ENCODE measurements at places on chromosomes 12 and 14.

- DNase-seq, result no peak
Observed at GRCh38 chr14:55332654-55333570, 61.7 kb downstream of the FBXO34 start.

GRCh38 chr14:92492258-92492657, 21.3 kb upstream of the RIN3 start:
- no peak for DNase-seq

- no peak for DNase-seq
Observed at GRCh38 chr12:50533203-50533584, 28.4 kb downstream of the DIP2B start.

GRCh38 chr12:43337571-43338444, 214.2 kb downstream of the ADAMTS20 start:
- DNase-seq, result no peak

DNA sequence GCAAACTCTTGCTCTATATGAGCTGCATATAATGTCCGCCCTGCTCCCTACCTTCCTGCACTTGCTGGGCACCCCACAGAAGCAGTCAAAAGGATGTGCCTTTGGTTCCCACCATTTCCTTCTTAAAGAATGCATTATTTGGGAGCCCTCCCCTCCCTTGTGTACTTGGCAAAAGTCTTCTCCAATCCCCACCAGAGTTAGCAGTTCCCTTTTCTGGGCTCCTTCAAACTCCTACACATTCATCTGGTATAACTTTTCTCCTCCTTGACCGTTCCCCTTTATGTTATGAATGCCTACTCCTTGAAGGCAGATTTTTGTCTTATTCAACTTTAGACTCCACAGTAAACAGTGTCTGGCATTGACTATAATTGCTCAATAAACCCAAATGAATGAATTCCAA, 27.8 kb downstream of the AREL1 start:
- no peak for DNase-seq

DNA sequence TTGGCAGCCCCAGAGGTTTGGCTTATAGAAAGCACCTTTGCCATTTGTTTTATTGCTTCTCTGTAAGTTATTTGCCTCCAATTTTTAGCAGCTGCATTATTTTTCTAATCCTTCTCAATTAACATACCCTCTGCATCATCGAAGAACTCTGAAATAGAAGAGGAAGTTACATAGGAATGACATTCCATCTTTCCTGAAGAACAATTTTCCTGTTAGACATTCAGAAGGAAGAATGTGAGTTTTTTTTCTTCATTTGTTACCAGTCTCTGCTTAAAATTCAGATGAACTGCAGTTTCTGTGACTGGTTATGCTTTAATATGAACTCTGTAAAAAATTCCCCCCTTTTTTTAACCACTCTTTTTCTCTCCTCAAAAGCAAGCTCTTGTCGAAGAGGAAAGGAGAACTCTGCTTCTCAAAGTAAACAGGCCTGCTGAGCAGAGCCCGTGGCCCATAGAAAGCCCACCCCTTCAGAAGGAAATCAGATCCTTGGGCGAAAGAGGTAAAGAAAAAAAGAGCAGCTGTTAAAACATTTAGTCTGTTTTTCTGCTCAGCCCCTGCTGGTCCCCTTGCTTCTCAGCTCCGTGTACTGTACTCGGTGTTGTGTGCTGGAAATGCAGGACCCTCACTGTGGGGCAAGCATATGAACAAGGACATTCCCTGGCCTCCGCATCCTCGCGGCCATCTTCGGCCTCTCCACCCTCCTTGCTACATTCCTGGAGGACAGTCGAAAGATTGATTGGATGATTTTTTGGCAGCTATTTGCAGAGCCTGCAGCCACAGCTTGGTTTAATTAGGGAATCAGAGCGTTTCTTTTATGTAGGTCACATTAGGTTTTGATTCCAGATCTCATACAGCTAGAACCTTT, 164.4 kb upstream of the LRIG3 start:
- no peak for DNase-seq

GRCh38 chr14:66129224-66129623, 356.9 kb upstream of the CCDC196 start:
- no peak for DNase-seq

DNA sequence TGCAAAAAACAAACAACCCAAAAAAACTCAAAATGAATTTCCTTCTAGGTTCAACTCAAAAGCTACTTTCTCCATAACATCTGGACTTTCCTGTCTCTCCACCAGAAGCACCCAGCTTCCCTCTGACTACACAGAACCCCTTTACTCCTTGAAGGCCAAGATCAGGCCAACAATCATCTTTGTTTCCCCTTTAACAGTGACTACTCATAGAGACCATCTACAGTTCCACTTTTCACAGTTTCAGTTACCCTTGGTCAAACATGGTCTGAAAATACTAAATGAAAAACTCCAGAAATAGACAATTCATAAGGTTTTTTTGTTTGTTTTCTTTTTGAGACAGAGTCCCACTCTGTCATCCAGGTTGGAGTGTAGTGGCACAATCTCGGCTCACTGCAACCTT, 11.8 kb downstream of the GCH1 start:
- no peak for DNase-seq

DNA sequence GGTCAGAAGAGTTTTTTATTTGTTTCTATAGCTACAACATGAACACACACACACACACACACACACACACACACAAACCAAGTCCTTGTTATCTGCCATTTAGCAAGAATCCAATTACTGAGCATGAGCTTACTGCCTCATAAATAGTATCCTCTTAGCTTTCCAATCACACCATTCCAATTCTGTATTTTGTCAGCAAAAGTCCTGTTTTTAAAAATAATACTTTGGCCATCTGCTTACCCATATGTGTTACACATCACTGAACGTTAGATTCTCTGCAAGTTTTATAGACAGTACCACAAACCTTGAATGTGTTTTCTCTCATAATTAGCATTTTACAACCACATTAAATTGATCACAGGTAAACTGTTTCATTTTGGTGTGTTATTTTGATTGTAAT, 1905.4 kb upstream of the FLRT2 start:
- DNase-seq, result no peak

- DNase-seq, result no peak
Observed at GRCh38 chr12:103884316-103884715, 43.3 kb upstream of the NT5DC3 start.

- DNase-seq, result no peak
Observed at GRCh38 chr14:97995038-97995437, 1197.9 kb downstream of the VRK1 start.

GRCh38 chr12:78778339-78778738, 86.2 kb upstream of the SYT1 start:
- DNase-seq, result no peak

GRCh38 chr12:1906579-1906978, 11.9 kb downstream of the CACNA2D4 start:
- no peak for DNase-seq

DNA sequence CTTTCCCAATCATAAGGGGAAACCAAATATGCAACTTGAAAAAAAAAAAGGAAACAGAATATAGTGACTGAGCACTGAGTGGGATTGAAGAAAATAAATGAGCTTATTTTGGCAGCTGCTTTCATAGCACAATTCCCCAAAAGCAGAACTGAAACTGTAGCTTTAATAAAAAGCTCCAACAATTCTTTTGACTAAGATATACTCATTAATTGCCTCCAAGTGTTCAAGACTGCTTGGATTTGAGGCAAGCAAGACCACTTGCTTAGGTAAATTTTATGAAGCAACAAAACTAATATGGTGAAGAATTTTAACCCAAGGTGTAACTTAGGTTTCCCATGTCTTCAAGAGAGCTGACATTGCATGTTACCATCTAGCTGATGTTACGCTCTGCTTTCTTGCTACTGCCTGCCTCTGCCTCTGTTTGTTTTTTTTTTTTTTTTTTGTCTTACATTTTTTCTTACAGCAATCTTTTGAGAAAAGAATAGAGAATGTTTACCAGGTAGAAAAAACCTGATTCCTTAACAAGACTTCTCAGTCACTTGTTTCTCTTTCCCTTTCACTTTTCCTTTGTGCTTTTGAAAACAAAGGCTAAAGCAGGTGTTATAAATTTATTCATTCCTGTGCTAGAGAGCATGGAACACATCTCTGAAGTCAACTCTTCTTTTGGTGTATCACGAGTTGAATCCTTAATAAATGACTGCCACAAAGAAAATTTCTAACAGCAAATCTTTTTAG, 134.4 kb downstream of the BCAT1 start:
- no peak for DNase-seq
